ENCODE measurements at places on chromosomes 2 and 18.

- no peak for DNase-seq
Observed at GRCh38 chr2:56338232-56338631, 154.4 kb downstream of the CCDC85A start.

DNA sequence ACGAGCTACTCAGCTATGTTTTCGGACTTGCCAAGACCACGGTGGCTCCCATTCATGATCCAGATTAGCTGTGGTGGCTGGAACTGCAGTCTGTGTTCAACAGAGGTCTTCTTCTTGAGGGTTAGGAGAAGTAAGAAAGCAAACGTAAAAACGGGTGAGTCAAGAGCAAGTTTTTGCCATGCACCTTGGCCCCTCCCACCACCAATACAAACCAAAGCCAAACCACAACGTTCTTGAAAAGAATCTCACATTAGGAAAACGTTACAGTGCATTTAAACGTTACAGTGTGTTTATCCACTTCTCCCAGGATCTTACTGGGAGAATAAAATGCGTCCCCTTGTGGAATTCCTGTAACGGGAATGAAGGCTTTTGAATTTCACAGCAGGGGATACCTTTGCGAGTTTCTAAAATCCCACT, 725 bp downstream of the FBXO48 start:
- peak; percentile 24 for DNase-seq

GRCh38 chr2:49004036-49004626, 150.2 kb downstream of the FSHR start:
- DNase-seq, result no peak

DNA sequence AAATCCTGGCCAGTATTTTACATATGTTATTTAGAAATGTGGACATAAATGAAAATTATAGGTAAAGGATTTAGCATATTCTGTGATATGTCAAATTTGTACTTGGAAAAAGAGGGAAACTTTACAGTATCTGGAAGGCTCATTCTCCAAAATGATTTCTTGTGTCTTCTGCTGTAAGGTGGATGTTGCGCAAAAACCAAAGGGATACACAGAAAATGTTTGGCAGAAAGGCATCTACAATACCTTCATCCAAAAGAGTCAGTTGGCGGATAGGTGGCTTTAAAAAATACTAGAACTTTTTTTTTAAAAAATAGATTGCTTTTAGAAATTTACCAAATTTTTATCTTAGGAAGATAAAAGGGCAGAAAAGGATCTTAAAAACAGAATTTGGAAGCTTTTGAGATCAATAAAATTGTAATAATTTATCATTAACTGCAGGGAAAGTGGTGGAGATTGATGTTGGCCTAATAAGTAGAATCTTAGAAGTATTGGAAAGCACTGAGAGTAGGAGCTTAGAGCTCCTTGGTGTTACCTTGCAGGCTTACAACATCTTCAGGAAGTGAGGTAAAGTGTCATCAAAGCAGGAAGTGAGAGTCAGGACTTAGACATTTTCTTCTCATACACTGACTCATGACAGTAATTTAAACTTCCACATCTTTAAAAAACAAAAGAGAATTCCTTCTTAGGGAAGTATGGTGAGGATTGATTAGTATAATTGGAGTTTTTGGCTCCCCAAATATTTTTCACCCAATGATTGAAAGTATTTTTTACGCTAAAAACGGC, 2.1 kb downstream of the NABP1 start:
- peak; percentile 48 for DNase-seq

DNA sequence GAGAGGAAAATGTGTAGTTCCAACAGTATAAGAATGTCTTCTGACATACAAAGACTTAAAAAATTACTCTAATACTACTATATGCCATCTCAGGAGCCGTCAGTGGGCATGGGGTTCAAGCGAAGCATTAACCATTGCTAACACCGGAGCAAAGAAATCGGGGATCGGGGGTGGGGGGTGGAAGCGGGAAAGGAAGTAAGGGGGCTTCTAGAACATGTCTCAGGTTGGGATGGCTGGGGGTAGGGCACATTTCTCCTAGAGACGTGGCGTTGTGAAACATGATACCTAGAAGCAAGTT, 702 bp downstream of the LMAN1 start:
- no peak for DNase-seq

DNA sequence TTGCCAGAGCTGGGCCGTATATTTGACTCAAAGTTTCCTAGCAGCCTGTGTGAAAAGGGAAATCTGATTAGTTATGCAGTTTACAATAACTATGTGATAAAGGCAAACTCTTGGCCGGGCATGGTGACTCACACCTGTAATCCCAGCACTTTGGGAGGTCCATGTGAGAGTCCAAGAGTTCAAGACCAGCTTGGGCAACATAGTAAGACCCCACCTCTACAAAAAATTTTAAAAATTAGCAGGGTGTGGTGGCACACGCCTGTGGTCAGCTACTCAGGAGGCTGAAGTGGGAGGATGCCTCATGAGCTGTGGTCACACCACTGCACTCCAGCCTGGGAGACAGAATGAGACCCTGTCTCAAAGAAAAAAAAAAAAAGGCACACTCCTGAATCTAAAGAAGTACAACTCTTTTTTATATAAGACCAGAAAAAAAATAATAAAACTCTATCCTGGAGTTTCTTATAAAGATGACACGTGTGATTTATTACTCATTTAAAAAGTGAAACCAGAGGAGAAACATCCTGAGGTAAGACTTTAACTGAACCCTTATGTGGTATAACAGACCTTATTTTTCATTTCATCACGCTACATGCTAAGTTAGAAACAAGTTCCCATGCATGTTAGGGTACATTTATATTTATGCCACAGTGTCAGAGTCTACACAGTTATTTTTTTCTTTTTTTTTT, 32.6 kb upstream of the KCMF1 start:
- DNase-seq, result no peak

- DNase-seq, result no peak
Observed at GRCh38 chr2:40820319-40820718, 368.4 kb upstream of the SLC8A1 start.

- DNase-seq, result no peak
Observed at GRCh38 chr2:127199223-127199622, 20.9 kb downstream of the CYP27C1 start.

- DNase-seq, result no peak
Observed at GRCh38 chr2:29351916-29352591, 236.8 kb downstream of the CLIP4 start.

DNA sequence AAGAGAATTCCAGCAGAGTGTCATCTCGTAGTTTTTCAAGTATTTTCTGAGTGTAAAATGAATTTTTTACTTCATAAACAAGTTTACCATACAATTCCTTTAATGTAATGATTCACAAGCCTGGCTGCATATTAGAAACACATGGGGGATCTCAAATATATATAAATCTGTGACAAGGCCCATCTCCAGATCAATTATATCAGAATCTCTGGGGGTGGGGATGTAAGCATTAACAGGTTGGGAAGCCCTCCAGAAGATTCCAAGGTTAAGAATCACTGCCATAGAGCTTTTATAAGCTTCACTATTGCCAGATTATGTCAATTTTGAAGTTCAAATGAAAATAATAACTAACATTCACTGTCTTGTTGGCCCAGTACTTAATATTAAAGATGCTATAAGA, 111.2 kb downstream of the BAZ2B start:
- DNase-seq, result no peak

- no peak for DNase-seq
Observed at GRCh38 chr2:202088777-202089176, 15.7 kb downstream of the KIAA2012 start.

GRCh38 chr2:239932881-239933735, 92.0 kb downstream of the NDUFA10 start:
- DNase-seq, result no peak

DNA sequence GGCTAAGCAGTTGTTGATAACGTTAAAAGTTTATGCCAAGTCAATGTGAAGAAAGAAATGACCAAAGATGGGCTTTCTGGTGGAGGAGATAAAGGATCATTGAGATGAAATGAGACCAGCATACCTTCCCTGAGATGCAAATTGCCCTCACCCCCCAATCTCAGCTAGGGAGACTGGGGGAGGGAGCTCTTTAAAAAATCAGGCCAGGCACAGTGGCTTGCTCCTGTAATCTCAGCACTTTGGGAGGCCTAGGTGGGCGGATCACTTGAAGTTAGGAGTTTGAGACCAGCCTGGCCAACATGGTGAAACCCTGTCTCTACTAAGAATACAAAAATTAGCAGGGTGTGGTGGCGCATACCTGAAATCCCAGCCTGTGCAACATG, 30.9 kb upstream of the KCMF1 start:
- DNase-seq, result no peak

DNA sequence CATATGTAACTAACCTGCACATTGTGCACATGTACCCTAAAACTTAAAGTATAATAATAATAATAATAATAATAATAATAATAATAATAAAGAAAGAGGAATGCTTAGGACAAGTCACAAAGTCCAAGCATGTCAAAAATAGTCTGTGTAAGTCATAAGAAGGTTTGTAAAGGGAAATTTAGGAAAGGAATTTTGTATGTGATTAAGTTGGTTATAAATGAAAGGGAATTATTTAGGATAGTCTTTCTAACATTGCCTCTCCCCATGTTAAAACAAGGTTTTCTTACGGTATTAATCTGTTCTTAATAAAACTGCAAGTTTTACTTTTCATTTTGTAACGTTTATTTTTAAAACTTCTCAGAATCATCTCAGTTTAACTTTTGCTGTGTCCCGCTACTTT, 62.8 kb downstream of the SESTD1 start:
- DNase-seq, result no peak

- no peak for DNase-seq
Observed at GRCh38 chr2:162245061-162245460, 1.8 kb upstream of the FAP start.

- no peak for DNase-seq
Observed at GRCh38 chr2:235045336-235045972, 93.6 kb downstream of the SH3BP4 start.

- DNase-seq, result no peak
Observed at GRCh38 chr2:144438801-144439631, 80.9 kb downstream of the ZEB2 start.

- no peak for DNase-seq
Observed at GRCh38 chr18:75374466-75374865, 53.0 kb downstream of the SMIM21 start.

- peak; percentile 73 for DNase-seq
Observed at GRCh38 chr2:113157118-113157896, 16.5 kb upstream of the PSD4 start.

GRCh38 chr2:202060218-202060617, 12.8 kb upstream of the KIAA2012 start:
- peak; percentile 13 for DNase-seq

GRCh38 chr2:42138163-42139015, 30.8 kb upstream of the EML4 start:
- peak; percentile 76 for DNase-seq

GRCh38 chr2:147133286-147133908, 711.4 kb upstream of the ACVR2A start:
- DNase-seq, result no peak

DNA sequence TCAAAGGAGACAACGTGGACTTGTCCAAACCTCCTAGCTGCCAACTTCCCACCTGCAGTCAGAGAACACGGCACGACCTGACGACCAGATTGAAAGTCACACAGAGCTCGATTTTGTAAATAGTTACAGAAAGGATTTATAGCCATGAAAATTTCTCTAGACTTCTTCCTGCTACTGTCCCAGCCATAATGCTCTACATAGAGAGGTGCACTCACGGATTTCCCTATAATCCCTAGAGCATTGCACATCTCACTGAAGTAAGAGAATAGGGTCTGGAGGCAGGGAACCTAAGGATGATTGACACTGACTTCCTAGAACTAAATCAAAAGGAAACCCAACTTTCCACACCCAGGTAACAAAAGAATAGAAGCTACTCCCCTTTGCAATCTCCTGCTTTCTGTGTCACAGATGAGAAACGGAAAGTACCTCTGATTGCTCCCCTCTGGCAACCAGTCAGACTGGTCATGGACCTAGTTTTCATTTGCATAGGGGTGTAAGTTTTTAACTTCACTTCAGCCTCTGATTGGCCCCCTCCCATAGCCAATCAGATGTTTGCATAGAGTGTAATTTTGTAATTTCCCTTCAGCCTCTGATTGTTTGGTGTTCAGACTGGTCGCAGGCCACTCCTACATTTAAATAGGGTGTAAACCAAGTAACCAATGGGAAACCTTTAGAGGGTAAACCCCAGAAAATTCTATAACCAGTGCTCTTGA, 58.6 kb upstream of the FBXO11 start:
- DNase-seq, result peak; percentile 2

- no peak for DNase-seq
Observed at GRCh38 chr2:239341146-239341732, 59.6 kb downstream of the HDAC4 start.

All from HT-29 (cell line).